NAMALWA (cell line): ENCODE measurements at places on chromosomes 3 and 15.

DNA sequence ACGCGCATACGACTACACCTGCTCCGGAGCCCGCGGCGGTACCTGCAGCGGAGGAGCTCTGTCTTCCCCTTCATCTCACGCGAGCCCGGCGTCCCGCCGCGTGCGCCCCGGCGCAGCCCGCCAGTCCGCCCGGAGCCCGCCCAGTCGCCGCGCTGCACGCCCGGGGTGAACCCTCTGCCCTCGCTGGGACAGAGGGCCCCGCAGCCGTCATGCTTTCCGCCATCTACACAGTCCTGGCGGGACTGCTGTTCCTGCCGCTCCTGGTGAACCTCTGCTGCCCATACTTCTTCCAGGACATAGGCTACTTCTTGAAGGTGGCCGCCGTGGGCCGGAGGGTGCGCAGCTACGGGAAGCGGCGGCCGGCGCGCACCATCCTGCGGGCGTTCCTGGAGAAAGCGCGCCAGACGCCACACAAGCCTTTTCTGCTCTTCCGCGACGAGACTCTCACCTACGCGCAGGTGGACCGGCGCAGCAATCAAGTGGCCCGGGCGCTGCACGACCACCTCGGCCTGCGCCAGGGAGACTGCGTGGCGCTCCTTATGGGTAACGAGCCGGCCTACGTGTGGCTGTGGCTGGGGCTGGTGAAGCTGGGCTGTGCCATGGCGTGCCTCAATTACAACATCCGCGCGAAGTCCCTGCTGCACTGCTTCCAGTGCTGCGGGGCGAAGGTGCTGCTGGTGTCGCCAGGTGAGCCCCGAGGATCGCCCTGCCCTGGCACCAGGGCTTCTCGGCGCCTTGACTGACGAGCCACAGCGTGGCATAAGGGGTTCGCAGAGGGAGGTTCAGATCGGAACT is 420 bp downstream of the SLC27A2 start:
- DNase-seq = peak; percentile 23

DNA sequence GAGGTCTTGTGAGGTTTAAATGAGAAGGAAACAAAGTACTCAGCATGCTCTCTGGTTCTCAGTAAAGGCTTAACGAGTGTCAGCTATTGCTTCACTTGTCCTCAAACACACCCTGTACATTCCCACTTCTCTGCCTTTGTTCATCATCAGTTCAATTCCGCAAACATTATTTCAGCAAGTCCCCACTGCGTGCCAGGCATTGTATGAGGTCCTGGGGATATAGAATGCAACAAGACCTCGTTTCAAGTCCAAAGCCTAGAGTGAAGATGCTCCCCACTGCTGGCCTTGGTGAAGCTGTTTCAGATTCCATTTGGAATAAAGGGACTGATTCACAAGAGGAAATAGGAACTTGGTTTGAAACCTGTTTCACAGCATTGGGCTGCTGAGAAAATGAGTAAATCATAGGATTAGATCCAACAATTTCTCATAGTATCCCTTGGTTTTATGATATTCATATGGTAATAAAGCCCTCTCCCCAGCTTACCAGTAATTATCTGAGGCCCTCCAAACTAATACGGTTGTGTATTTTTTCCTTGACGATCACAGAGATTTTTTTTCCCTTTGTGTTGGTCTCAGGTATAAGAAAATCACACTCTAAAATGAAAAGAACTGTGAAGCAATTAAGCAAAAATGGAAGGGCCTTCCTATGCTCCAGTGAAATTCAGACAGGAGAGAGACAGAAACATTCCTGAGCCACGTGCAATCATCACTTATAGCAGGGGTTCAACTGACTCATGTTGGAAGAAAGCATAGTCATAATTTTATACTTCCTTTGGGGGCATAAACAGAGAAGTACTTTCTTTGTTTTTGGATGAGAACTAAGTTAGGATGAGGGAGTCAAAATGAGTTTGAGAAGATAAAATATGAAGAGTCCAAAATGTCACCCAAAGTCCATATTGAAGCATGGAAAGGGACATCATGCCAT is 258.6 kb downstream of the RORA start:
- no peak for DNase-seq

DNA sequence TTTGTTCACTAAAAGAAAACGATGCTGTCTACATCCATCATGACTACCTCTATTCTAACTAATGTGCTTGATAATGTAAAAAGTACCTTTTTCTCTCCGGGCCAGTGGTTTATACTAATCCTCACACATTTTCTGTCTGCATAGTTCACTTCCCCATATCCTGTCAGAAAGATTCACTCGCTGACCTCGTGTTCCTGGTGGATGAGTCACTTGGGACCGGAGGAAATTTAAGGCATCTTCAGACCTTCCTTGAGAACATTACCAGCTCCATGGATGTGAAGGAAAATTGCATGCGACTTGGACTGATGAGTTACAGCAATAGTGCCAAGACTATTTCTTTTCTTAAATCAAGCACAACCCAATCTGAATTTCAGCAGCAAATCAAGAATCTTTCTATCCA is 33.8 kb downstream of the COL6A5 start:
- no peak for DNase-seq

DNA sequence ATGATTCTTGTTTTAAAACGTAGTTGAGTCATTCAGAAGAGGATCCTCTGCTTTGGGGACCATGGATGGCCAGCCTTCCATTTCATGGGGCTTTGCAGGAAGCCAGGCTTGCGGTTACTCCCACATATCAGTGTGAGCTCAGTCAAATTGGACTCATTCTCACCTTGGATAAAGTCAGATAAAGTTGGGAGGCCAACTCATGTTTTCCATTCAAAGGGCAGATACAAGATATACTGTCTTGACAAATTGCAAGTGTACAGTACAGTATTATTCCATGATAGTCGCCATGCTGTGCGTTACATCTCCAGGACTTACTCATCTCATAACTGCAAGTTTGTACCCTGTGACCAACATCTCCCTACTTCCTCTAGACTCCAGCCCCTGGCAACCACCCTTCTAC is 25.5 kb upstream of the B3GNT5 start:
- no peak for DNase-seq

DNA sequence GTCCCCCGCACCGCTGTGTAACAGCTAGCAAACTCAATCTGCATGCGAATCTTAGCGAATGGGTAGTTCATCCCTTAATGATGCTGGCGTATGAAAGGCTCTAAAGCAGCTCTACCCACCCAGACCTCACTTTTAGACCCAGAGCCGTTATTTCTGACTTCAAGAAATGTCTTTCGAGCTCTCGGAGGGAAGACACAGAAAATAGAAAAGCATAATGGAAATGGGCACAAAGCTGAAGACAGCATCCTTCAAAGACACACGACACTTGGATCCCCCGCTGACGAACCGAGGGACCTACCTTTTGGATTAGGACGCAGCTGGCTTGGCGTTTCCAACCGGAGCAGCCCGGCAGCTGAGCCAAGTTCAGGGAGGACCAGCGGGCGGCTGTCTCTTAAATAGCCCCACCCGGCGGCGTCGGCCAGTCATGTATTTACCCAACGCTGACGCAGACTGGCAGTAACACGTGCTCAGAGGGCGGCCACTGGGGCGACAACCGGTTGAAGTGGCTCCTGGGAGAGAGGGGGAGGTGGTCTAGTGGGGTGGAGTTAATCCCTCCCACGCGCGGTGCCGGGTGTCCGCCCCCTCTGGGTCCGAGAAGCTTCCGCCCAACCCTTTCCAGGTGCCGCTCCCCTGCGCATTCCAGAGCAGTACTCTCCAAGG is 1.5 kb downstream of the CCK start:
- DNase-seq = no peak

GRCh38 chr3:127670761-127671522 is 1.8 kb upstream of the ABTB1 start:
- no peak for DNase-seq

DNA sequence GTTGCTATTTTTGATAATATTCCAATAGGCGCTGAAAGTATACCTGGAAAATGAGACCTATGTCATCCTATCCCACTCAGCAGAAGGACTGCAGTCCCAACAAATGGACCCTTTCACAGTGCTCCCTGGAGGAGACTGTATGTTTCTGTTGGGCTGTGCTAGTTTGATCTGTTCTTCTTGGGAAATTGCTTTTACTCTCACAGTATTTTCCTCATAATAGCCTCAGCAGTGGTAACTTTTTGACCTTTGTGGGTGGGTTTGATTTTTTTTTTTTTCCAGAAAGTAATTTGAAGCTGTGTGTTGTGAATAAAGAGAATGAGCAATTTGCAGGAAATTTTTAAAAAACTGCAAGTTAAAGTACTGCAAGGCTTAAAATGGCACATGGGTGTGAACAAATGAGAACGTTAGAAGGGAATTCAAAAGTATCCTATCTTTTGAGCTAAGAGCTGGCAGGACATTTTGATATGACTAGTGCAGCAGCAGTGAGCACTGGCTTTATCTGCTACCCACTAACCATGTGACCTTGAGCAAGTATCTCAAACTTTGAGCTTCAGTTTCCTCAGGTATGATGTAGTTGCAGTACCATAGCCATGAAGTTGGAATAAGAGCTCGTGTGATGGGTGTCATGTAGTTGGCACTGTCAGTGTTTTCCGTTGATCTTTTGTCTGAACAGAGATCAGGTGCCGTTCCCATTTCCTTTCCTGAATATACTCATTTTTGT is 118.4 kb downstream of the ATG7 start:
- no peak for DNase-seq

- DNase-seq = no peak
Measured at GRCh38 chr3:24305795-24306467, 188.7 kb downstream of the THRB start.

DNA sequence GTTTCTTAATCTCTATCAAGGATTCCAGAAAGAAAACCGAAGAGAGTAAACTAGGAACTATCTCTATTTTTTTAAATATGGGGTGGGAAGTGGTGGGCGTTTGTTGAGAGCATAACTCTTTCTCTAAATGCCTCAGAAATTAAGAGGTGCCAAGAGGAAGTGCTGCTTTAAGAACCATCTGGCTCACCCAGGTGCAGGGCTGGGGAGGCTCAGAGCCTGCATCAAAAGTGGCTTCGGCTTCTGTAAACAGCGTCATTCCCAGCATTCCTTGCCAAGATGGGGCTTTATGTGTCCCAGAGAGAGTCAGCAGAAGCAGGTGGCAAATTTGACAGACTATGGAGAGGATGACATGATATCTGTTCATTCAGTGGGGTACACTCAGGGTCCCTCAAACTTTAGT is 123.3 kb upstream of the BFSP2 start:
- DNase-seq = peak; percentile 61

GRCh38 chr3:196186651-196187573 is 24.3 kb downstream of the ZDHHC19 start:
- peak; percentile 72 for DNase-seq

- DNase-seq = no peak
Measured at GRCh38 chr3:195260280-195260905, 10.6 kb downstream of the XXYLT1 start.

GRCh38 chr3:184496933-184497332 is 64.7 kb upstream of the EPHB3 start:
- DNase-seq = no peak

GRCh38 chr3:171835116-171835515 is 8.0 kb upstream of the TMEM212 start:
- no peak for DNase-seq

DNA sequence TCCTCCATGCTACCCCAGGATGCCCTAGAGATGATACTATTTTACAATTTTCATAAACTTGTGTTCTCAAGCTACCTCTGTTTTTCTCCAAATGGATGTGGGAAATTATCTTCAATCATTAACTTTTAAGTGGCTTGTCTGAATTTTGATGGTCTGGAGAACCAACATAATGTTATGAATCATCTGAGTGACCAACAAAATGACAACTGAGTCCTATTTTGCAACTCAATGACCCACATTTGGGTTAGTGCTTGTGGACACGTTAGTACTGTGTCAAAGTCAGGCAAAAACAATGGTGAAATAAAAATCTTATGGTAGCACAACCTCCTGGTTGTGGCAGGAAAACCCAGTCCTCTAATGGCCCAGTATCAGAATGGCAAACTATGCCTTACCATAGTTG is 352.4 kb upstream of the ZNF385D start:
- no peak for DNase-seq

GRCh38 chr3:159789017-159789416 is 199.6 kb upstream of the IL12A start:
- DNase-seq = no peak

DNA sequence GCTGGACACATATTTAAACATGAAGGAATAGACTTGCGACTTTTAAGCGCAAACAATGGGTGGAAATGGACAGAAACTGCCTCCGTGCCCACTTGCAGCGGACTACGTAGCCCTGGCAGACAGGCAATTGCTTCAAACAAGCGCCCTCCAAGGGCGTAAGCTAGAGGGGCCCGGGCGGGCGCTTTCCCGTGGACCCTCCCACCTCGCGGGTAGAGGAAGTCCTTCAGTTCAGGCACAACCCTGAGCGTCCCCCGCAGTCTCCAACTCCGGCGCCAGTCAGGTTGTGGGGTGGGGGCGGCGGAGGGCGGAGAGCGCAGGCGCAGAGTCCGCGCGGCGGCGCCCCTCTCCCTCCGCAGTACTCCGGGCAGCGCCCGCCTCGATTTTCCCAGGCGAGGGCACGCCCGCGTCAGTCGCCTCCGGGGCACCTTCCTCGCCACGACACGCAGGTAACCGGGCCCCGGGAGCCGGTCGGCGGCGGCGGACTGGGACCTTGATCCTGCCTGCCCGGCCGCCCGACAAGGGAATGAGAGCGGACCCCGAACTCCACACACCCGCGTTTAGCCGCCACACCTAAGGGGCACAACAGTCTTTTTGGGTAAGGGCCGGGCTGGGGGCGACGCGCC is at the start of gene SLC35G2:
TSS of gene SLC35G2 (plus strand) at position 358 of the 623 bp plus-strand sequence. CDS start 35,335 bp downstream, outside the sequence.
- no peak for DNase-seq

DNA sequence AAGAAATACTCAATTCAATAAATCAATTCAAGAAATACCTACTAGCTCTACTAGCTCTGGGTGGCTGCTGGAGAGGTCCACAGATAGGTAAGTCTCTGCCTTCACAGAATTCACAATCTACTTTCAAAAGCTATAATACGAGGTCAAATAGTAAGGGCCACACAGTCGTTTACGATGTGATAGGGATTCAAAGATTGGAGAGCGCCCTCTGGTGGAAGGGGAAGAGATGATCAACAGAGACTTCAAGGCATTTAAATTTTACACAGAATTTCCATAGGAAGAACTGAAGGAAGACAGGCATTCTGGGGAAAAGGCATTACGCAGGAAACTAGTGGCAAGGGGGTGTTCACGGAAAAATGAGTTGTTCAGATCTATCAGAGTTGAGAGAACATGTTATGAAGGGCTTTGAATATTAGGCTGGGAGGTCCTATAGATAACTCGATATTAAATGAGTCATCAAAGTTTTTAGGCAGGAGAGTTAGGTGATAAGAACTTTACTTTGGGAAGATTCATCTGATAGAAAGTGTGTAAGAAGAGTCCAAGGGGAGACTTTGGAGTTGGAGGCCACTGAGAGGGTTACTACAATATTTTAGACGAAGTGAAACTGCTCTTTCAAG is 128.8 kb downstream of the FRMD5 start:
- peak; percentile 88 for DNase-seq

DNA sequence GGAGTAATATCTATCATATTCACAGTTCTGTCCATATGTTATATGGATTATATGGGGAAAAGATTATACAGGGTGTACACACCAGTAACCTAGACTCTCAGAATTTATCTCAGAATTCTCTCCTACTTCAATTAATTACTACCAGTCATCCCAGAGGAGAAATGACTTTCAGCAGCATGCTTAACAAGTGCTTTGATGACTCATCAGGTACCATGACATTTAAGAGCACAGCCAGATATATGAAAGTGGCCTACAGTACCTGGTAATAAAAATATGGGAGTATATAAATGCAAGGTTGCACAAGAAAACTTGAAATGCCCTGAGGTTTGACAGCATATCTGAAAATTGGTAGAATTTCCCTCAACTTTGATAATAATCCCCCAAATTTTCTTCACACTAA is 1273.0 kb downstream of the OTOL1 start:
- DNase-seq = no peak
